Stimulated activated CD4-positive, alpha-beta T cell treated with anti-CD3 and anti-CD28 coated beads, Interleukin-12 subunit alpha, Interleukin-12 subunit beta, amount 100 ng/mL, for 24 hours (primary cell): ENCODE measurements at places on chromosomes 5 and 9.

DNA sequence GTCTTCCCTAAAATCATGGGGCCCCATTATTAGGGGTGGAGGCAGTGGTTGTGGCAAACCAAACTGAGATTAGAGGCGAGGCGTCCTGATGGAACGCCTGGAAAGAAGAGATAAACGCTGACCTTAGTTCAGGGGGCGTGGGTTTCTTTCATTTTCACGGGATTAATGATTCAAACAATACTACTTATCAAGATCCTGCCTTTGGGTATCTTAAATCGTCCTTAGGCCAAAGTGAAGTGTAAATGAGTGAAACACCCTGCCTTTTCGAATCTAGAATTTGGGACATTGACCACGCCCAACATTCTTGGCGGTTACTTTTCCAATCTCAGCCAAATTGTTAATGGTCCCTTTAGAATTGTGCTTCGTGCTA, 1.0 kb upstream of the UBTD2 start:
- no peak for DNase-seq

DNA sequence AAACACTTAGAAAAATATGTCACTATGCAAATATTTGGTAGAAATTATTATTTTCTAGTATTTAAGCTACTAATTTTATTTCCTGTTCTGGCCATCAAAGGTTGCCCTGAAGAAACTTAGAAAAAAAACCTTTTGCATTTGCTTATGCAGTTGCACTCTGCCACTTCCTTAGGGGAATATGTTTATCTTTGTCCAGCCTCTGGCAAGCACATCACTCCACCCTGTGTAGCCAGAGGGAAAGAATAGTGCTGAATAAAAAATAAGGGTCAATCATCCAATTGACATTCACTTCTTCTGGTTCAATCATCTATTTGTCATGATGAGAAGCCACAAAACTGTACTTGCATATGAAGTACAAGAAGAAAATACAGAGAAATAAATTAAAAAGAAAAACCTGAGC, 72.8 kb downstream of the CETN3 start:
- DNase-seq, result no peak

DNA sequence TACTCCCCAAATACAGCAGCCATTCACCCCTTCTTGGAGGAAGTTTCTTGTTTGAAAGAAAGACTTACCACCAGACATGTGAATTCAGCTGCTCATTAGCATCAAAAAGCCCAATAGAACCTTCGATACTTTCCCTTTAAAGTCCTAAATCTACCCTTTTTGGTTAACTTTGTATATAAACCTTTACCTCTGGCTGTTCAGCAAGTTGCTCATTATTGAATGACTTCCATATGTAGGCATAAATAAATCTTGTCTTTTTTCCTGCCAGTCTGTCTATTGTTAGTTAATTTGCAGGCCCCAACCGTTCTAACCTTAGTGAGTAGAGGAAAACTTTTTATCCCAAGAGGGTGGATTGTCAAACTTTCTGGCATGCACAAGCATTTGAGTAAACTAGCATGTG, 27.9 kb upstream of the FBXL17 start:
- no peak for DNase-seq

- DNase-seq, result no peak
These were observed 69.5 kb downstream of the RXRA start for GRCh38 chr9:134395737-134396257.
